Activated CD8-positive, alpha-beta memory T cell treated with anti-CD3 and anti-CD28 coated beads, Interleukin-2, amount 10 ng/mL, durations not matched to agents 7 days and 5 days (primary cell): ENCODE measurements at places on chromosomes 7 and 10.

DNA sequence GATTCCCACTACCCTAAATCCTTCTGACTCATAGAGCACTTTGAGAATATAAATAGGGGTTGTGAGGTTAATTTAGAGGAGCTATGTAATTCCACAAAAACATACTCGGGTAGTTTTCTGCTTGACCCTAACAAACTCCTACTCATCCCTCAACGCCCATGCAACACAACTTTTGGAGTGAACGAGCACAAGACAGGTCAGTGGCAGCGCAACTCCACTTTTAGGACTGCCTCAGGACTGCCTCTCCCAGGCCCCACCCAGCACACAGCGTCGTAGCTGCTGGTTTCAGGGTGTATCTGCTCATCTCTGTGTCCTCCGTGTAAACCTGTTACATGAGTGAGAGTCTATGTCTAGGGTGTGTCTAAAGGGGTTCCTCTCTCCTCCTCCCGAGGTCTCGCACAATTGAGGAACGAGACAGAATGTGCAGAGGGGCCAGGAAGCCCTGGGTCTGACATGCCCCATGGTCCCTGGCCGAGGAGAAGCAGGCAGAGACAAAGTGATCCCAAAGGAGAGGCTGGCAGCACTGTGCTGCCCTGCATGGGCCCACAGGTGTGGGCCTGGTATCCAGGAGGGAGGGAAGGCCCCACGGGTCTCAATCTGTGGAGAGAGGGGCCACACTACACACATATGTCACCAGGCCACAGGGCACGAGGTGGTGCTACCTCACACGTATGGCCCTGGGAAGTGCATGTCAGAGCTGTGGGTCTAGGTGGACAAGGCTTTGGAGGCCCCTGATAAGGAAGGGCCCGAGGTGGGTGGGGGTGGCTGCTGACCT is 45.5 kb downstream of the CAMK2B start:
- H3K36me3 ChIP-seq: no peaks in the 10 kb centered on the region
- H3K27ac ChIP-seq: no peak overlapping the region
- no peaks in the 10 kb centered on the region for H3K4me1 ChIP-seq
- H3K27me3 ChIP-seq: no peaks in the 10 kb centered on the region
- no peak overlapping the region for H3K4me3 ChIP-seq

- H3K36me3 ChIP-seq: no peaks in the 10 kb centered on the region
- H3K4me1 ChIP-seq: no peaks in the 10 kb centered on the region
- no peak overlapping the region for H3K4me3 ChIP-seq
- H3K27ac ChIP-seq: no peak overlapping the region
These were observed 38.5 kb downstream of the GHRHR start for GRCh38 chr7:31002256-31002655.

- no peaks in the 10 kb centered on the region for H3K36me3 ChIP-seq
- no peaks in the 10 kb centered on the region for H3K27me3 ChIP-seq
- DNase-seq: no peak
These were observed 42.4 kb upstream of the HGF start for GRCh38 chr7:81811956-81812865.

- no peak overlapping the region for H3K27ac ChIP-seq
- no peaks in the 10 kb centered on the region for H3K27me3 ChIP-seq
- H3K4me1 ChIP-seq: no peaks in the 10 kb centered on the region
- no peak for DNase-seq
These were observed 236.9 kb downstream of the PRKG1 start for GRCh38 chr10:51311228-51311627.

- DNase-seq: no peak
- H3K27me3 ChIP-seq: peaks cover 8% of the 10 kb centered on the region
- no peaks in the 10 kb centered on the region for H3K36me3 ChIP-seq
- peaks cover 12% of the 10 kb centered on the region for H3K4me1 ChIP-seq
- no peak overlapping the region for H3K27ac ChIP-seq
These were observed 92.4 kb downstream of the KIF20B start for GRCh38 chr10:89793649-89794254.

DNA sequence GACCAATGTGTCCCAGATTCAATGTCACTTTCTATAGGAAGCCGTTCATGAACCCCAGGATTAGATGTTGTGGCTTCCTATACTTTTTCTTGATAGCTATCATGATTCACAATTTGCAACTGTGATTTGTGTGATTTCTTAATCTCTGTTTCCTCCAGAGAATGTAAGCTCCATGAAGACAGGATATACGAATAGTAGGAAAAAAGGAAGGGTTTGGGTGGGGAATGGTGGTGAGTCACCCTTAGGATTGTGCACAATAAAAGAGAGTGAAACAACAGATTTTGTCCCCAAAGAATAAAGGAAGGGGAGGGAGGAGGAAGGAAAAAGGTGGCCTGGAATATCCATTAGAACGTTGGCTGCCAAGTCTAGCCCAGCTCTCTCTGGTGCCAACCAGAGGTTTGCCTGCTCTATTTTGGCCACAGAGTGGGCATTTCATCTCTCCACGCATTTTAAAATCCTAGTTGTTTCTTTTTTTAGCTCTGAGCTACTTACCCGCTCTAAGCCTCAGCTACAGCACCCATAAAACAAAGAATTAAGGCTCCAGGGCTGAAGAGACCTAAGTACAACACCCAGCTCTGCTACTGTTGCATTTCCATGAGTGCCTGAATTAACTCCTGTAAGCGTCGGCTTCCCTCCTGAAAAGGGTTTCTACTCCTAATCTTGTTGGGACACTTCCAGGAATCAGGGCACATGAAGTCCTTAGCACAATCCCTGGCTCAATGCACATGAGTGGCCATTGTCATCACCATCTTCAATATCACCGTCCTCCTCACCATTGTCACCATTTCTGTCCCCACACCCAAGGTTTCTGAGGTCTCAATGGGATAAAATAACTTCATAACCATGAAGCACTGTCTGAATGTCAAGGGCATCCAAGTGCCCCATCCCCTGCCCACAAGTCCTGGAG is 3.5 kb downstream of the HK1 start:
- H3K4me1 ChIP-seq: no peaks in the 10 kb centered on the region
- peaks cover 8% of the 10 kb centered on the region for H3K27me3 ChIP-seq
- no peak overlapping the region for H3K27ac ChIP-seq

DNA sequence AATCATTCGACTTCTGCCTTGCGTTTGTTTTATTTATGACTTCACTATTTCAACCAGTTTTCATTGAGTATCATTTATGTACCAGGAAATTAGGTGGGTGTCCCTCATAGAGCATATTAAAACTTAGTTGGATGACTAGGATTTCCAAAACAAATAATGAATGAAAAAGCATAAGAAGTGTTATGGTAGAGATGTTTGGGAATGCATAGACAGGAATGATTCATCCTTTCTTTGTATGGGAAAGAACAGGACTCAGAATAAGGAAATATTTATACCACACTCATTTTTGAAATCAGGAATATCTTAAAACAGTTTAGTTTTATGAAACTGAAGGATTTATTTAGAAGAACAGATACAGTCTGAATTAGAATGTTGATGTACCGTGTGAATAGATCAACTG is 315.7 kb downstream of the EXOC4 start:
- H3K27me3 ChIP-seq: no peaks in the 10 kb centered on the region
- no peaks in the 10 kb centered on the region for H3K4me1 ChIP-seq
- DNase-seq: no peak
